Activated CD4-positive, alpha-beta T cell treated with anti-CD3 and anti-CD28 coated beads, Interleukin-2, amount 10 ng/mL, durations not matched to agents 24 days and 14 days (primary cell): ENCODE measurements at places on chromosomes 13 and 19. TPM values are rescaled to one million over a fixed set of nuclear protein-coding genes. Genes with fewer than 3 reads are reported as not detected.

Gene CEACAM19
- total RNA-seq: 0.86 and 1.2 TPM in 2 replicates

Gene BORCS8
- total RNA-seq: 34.8 and 38.9 TPM in 2 replicates

Gene MRI1
- 42.9 and 46.7 TPM in 2 replicates for total RNA-seq

Gene ATCAY
- total RNA-seq: not detected in 2 replicates

Gene TTYH1
- total RNA-seq: 0.21 and 0.78 TPM in 2 replicates

Gene CGB1
- not detected in 2 replicates for total RNA-seq

Gene SLC25A41
- 0.19 and 0.24 TPM in 2 replicates for total RNA-seq

Gene LRRC8E
- not detected in 2 replicates for total RNA-seq

Gene KLK10
- not detected in 2 replicates for total RNA-seq

Gene ATP8A2
- 0.38 and 0.40 TPM in 2 replicates for total RNA-seq

Gene KLK14
- 0.91 and 1.1 TPM in 2 replicates for total RNA-seq

Gene RHPN2
- 2.8 and 6.2 TPM in 2 replicates for total RNA-seq

Gene RFXAP
- 18.0 and 20.9 TPM in 2 replicates for total RNA-seq

Gene CD79A
- total RNA-seq: 2.6 and 2.7 TPM in 2 replicates

Gene CYP2F1
- total RNA-seq: not detected in 2 replicates

Gene CCNA1
- total RNA-seq: 2.1 and 2.2 TPM in 2 replicates

Gene FFAR1
- 0.12 and 0.14 TPM in 2 replicates for total RNA-seq

GRCh38 chr13:72853000-72853399 lies 71.1 kb downstream of the PIBF1 start:
- DNase-seq: no peak

DNA sequence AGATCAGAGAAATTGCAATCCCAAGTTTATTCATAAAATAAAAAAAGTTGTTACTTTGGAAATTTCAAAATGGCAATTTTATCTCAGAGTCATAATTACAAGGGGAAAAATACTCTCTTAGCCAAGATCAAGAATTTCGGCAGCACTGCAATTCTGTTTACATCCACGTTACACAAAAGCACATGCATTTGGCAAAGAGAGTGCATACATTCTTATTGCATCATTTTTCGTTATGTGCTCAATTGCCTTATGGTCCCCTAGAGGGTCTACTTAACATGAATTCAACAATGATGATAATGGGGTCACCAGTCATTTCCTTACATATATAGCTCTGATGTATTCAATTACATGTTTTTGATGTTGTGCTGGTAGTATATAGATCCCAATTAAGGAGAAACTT lies 498.0 kb downstream of the DIAPH3 start:
- DNase-seq: no peak

- no peak for DNase-seq
Measured at GRCh38 chr13:44413095-44413494, 39.5 kb downstream of the SERP2 start.

DNA sequence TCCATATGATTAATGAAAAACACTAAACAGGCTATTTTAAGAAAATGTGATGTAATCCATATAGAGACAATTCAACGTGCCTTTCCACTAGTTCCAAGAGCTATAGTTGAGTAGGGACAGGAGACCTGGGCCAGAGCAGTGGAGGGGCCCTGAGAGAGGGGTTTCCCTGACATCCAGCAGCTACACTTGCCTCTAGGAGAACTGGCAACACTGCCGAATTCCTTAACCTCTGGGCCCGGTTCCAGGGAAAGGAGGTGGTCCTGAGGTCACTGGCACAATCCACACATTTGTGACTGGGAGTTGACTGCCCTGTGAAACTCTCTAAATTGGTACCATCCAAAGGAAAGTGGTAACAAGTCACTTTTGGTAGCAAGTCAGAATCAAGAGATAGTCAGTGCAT lies 264.4 kb downstream of the DCLK1 start:
- DNase-seq: no peak

DNA sequence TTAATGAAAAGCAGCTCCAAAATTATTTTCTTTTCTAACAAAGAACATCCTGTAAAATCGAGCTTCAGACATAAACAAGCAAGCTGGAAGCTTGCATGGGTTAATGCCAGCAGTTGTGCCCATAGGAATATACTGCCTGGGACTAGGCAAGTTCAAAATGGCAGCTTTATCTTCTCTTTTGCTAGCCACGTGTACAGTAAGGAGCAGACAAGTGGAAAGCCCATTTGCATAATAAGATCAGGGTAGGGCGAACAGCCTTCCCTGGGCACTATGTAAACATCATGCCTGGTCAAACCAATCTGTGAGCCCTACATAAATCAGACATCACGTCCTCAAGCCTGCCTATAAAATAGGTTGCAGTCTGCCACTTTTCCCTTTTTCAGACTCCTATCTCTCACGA lies 489.7 kb downstream of the RFC3 start:
- DNase-seq: no peak

GRCh38 chr19:54207676-54207982 lies 7.0 kb downstream of the RPS9 start:
- no peak for DNase-seq

DNA sequence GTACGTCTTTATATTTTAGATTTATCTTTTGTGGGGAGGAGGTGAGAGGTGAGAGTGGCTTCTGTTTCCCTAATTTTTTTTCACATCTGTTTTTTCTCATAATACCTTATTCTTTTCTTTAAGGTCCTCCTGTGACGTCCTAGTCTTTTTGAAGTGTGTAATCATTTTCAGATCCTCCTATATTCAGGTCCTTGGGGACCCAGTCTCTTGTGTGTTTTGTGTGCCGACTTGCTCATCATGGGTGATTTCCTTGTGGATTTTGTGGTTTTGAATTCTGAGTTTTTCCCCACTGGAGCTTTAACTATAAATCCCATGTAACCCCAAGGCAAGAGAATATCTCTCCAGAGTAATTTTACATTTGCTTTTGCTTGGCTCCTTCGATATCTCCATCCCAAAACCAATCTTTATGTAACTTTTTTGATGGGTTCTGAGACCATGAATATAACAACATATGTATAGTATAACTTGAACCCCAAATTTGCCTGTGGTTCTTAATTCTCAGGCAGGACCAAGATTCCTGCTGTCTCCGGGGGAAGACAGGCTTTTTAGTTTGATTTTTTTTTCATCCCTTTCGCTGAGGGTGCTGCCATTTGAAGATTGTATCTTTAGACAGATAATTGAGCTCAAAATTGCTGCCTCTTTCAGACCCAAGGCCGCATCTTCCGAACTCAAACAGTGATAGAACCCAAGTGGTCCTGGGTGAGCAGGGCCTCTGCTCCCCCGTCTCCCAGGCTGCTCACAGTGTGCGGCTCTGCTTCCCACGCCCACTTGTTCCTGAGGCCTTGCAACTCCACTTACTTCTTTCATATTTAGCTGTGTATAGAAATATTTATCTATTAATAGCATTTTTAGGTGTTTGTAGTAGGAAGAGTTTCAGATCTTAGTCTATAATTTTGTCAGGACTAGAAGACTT lies 59.1 kb upstream of the GPR183 start:
- no peak for DNase-seq

DNA sequence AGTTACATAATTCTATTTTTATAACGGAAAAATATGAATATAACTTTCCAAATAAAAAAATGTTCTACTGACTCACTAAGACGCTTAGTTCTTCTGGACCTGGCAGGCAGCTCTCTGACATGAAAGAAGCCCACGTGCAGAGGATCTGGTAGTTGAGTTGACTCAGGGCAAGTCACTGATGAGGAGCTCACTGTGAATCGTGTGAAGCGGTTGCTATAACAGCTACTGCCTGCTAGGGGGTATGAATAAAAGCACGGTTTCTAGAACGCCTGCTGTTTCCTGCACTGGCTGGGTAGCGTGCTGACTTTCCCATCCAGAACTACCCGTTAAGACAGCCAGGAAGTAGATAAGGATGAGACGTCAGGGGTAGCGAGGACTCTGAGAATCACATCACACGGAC lies 54.7 kb upstream of the WASF3 start:
- DNase-seq: peak; percentile 62

GRCh38 chr19:41540041-41540695 lies 35.8 kb upstream of the CEACAM21 start:
- no peak for DNase-seq

DNA sequence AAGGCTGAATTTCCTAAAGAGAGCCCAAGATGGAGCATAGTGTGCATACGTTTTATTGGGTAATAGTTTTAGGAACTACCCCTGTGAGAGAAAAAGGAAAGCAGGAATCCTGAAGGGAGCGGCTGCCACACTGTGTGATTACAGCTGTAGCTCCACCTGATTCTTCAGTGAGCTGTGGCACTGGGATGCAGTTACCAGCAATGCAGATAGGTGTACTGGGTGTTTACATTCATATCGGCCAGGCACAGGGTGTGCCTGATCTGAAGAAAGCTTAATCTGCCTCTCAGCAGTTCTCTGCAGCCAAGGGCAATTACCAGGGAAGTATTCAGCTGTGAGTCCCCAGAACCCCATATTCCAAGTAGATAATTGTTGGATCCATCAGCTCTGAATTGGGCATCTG lies 1541.8 kb downstream of the EFNB2 start:
- DNase-seq: no peak

GRCh38 chr19:17484520-17485185 lies 14.3 kb downstream of the SLC27A1 start:
- no peak for DNase-seq

GRCh38 chr13:107807306-107808073 lies 407.8 kb downstream of the LIG4 start:
- DNase-seq: no peak

DNA sequence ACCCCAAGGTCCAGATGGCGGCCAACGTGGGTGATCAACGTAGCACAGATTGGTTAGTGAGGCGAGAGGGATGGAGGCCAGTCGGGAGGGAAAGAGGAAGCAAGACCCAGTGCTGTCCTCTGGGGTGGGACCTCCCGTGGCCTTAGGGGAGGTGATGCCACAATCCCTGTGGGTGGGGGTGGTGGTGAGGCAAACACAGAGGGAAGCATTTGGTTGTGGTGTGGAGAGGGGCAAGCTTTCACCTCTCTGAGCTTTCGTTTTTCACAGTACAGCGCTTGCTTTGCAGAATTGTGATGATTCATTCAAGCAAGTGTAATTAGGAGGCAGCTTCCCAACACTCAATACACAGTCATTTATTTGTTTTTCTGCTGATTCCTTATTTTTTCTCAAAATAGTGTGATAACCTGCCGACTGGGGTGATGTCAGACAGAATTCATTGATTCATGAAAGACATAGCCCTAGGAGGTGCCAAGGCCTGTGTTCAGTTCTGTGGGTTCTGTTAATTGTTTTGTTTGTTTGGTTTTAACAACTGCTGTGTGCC lies 2.4 kb downstream of the LENG8 start:
- no peak for DNase-seq

GRCh38 chr13:35349052-35349451 lies 127.4 kb downstream of the MAB21L1 start:
- no peak for DNase-seq

GRCh38 chr19:40284501-40285352 lies at the start of gene AKT2:
TSS of gene AKT2 (minus strand) at chr19:40285345. CDS start at chr19:40265267, 20,078 bp downstream.
- peak; percentile 88 for DNase-seq
